ENCODE measurements at places on chromosomes 5 and 9. TPM values are rescaled to one million over a fixed set of nuclear protein-coding genes. Genes with fewer than 3 reads are reported as not detected.

DNA sequence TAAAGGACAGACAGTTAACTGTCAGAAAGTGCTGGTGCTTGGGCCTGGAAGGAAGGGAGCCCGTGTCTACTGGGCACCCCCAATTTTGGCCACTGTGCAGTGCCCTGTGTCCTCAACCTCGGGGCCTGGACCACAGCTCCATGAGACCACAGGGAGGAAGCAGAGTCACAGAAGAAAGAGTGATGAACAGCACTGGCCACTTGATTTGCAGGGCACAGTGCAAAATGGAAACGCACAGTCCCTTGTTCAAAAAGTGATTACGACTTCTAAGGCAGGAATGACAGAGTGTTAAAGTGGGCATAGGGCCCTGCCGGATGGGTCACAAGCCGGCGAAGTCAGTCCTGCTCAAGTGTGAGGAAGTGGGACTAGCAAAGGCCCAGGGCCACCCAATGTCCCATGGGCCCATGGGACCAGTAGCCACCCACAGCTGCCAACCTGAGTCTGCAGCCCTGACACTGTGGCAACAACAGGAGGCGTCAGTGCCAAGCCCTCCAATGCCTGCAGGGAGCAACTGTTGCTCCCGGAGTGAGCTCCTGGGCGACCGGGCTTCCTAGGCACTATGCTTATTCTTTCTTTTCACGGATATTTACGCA is 85.4 kb downstream of the ADAMTS2 start:
- DNase-seq, result no peak

GRCh38 chr9:133514460-133515239 is 10.1 kb downstream of the MYMK start:
- DNase-seq, result no peak

GRCh38 chr9:133004091-133004998 is 25.9 kb downstream of the GFI1B start:
- DNase-seq, result no peak

- DNase-seq, result no peak
These were observed 73.4 kb downstream of the SGCD start for GRCh38 chr5:156400231-156400986.

- no peak for DNase-seq
These were observed 240.7 kb downstream of the ARRDC3 start for GRCh38 chr5:91142386-91142785.

- no peak for DNase-seq
These were observed 82.1 kb downstream of the PHAX start for GRCh38 chr5:126682856-126683255.

The TYRP1 gene
- not detected for total RNA-seq

GRCh38 chr5:112419986-112420864 is 1.1 kb upstream of the EPB41L4A start:
- DNase-seq, result peak; percentile 94

- no peak for DNase-seq
These were observed 49.9 kb downstream of the MVB12B start for GRCh38 chr9:126376311-126377175.

DNA sequence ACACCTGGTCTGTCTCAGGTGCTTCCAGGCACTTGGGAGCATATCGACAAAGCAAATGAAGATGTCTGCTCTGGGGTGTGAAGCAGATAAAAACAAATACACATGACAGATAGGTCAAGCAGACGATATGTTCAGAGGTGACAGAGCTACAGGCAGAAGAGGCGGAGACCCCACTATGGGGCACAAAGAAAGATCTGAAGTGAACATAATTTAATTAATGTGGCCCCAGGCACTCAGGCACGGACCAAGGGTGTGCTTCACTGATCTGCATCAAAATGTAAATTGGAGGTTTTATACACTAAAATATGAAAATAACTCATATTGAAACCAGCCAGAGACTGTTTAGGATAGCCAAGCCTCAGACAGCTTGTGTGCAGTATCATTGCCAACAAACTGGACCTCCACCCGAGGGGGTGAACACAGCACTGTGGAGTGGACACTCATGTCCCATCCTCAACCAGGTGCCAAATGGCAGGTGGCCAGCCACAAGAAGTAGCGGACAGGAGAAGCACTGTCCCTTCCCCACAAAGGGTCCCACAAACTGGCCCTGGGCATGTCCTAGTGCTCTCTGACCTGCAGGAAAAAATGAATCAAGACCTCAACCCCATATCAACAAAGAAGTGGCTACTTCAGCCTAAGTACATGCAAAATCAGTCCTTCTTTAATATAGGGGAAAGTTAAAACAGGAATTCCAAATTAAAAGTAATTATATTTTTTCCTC is 29.2 kb downstream of the ROR2 start:
- no peak for DNase-seq

GRCh38 chr5:36915653-36916052 is 39.1 kb downstream of the NIPBL start:
- DNase-seq, result no peak

- no peak for DNase-seq
These were observed 418.3 kb downstream of the TAF11L14 start for GRCh38 chr5:18052569-18052968.

- DNase-seq, result no peak
These were observed 459.6 kb downstream of the ACTL7B start for GRCh38 chr9:108396193-108396592.

GRCh38 chr9:109010746-109011145 is 2.6 kb downstream of the CTNNAL1 start:
- DNase-seq, result no peak

DNA sequence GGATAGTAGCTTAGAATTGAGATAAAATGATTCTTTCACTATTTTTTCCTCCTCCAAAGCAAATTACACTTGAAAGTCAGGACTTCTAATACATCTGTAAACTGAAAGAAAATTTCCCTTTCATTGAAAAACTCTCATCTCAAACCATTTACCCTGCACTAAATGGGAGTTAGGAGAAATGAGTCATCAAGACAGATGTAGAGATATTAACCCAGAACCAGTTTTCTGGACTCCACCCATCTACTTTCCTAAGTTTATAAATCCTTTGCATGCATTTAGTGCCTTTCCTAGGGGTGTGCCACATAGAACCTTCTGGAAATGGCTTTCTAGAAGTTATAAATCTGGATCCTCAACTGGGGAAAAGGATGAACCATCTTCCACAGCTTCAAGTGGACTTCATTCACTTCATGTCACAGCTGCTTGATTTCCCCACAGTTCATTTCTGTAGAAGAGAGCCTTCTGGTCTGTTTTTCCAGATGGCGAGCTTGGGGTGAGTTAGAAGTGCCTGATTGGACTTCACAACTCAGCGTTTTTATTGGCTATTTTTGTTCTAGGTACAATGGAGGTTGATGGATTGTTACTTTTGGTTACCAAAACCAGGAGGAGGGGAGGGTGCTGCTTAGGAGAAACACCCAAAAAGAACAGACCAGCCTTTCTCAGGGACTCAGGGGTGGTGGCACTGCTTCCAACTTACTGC is 72.5 kb upstream of the GPR151 start:
- DNase-seq, result no peak

DNA sequence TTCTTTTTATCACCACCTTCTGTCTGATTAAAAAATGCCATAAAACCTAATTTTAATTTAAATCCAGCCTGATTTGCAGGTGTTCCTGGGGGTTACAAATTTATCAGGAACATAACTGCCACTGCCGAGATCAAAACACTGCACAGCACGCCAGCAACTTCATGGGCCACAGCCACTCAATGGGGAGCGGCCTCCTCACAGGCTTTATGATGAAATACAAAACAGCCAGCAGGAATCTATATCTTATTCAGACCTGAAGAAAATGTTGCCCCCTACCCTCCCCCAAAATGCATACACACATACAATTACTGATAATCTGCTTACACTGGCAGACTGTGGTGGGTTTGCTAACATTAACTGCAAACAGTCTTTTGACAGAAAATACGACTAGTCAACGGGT is 151.7 kb upstream of the POU5F2 start:
- DNase-seq, result no peak

Measured in esophagus muscularis mucosa (tissue), 4 donors.